Pancreas (tissue), 10 donors: ENCODE measurements at places on chromosomes 5 and 9.

DNA sequence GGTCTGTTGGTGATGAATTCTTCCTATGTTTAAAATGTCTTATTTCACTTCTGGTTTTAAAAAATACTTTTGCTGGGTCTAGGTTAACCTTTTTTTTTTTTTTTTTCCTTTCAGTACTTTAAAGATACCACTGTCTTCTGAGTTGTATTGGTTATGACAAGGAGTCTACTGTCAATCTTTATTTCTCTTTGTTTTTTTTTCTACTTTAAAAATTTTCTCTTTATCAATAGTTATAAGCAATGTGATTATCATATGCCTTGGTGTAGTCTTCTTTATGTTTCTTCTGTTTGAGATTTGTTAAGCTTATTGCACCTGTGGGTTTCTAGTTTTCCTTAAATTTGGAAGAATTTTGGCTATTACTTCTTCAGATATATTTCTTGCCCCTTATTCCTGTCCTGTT, 125.6 kb upstream of the SPRY4 start:
- H3K4me3 ChIP-seq, result no peak overlapping the region
- no peak overlapping the region for H3K27ac ChIP-seq
- no peak for DNase-seq
- peaks cover 4% of the 10 kb centered on the region for H3K4me1 ChIP-seq
- no peaks in the 10 kb centered on the region for H3K27me3 ChIP-seq

DNA sequence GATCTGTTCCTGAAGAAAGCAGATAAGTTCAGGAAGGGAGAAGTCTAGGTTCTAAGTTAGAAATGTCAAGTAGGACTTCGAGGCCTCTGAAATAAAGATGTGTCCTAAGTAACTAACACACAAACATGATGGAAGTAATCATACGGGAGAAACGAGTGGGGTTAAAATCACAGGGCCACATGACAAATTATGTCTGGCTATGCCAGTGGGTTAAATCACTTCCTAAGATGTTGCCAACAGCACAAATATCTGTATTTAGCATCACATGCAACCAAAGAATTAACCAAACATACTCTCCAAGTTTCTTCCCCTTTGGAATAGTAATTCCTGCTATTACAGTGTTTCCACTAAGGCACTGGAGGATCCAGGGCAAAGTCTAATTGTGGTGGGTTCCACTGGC, 13.7 kb upstream of the ZSWIM6 start:
- H3K4me1 ChIP-seq, result peaks cover 4% of the 10 kb centered on the region
- H3K36me3 ChIP-seq, result no peaks in the 10 kb centered on the region
- no peak for DNase-seq
- H3K4me3 ChIP-seq, result no peak overlapping the region
- H3K27ac ChIP-seq, result no peak overlapping the region

DNA sequence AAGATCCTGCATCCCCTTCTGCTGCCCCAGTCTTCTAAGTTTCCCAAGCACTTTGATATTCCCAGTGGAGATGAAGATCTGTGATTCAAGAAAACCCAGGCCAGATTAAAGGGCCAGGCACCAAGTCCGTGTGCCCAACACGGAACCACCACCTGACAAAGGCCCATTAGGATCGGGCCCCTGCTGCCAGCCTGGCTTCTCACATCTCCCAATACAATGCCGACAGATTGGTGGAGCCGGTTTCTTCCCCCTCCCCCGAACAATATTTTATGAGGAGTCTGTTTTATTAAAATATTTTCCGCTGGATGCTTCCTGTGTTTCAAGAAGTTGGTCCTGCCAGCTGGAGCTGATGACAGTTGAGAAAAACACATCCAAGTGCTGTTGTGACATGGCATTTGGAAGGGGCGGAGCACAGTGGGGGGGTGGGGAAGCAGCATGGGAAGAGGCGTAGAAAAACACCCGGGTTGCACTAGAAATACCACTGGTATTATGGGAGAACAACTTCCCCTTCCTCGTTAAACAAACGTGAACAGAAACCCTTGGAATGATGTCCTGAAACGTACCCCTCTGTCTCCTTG, 45.0 kb downstream of the CRB2 start:
- H3K27me3 ChIP-seq, result no peaks in the 10 kb centered on the region
- H3K36me3 ChIP-seq, result no peaks in the 10 kb centered on the region
- no peaks in the 10 kb centered on the region for H3K4me1 ChIP-seq

- H3K27ac ChIP-seq, result no peak overlapping the region
- no peaks in the 10 kb centered on the region for H3K4me1 ChIP-seq
- no peak for DNase-seq
- H3K27me3 ChIP-seq, result no peaks in the 10 kb centered on the region
- no peak overlapping the region for H3K4me3 ChIP-seq
Observed at GRCh38 chr5:102596113-102596512, 97.3 kb upstream of the SLCO6A1 start.

- H3K27me3 ChIP-seq, result no peaks in the 10 kb centered on the region
- no peaks in the 10 kb centered on the region for H3K36me3 ChIP-seq
- DNase-seq, result peak; percentile 78
Observed at GRCh38 chr5:926417-927171, 33.9 kb downstream of the TRIP13 start.

- H3K36me3 ChIP-seq, result no peaks in the 10 kb centered on the region
- DNase-seq, result no peak
- no peak overlapping the region for H3K4me3 ChIP-seq
- H3K27ac ChIP-seq, result no peak overlapping the region
- no peaks in the 10 kb centered on the region for H3K4me1 ChIP-seq
Observed at GRCh38 chr5:131373265-131373664, 109.4 kb downstream of the CDC42SE2 start.

DNA sequence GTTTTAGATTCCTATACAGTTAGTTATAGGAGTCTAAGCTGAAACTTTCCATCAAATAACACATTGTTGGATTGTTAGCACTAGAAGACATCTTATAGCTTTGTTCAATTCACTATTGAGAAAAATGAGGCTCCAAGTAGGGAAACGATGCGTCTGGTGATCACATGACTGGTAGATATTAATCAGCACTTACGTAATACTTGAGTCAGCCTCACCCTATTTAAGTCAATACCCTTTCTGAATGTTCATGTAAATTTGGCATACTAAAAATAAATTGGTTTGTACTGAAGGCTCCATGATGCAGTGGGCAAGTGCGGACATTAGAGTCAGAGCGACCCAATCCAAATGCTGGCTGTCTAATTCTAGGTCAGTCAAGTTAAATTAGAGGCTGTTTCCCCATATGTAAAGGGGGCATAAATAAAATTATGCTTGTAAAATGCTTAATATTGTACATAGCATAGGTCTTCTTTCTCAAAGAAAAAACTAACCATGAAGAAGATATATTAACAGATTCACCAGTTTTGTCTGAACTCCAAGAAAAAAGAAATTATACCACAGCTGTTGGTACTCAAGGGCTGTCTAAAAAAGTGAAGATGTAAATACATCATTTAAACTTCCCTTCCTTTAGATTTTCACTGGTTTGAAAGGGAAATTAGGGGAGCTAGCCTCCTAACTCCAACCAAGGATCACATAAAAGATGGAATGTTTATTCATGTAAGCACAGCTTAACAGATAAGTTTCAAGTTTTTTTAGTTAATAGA, 406.6 kb upstream of the TLE4 start:
- no peak for DNase-seq
- no peaks in the 10 kb centered on the region for H3K4me1 ChIP-seq
- no peaks in the 10 kb centered on the region for H3K27me3 ChIP-seq
- H3K36me3 ChIP-seq, result no peaks in the 10 kb centered on the region

- H3K27me3 ChIP-seq, result no peaks in the 10 kb centered on the region
- H3K27ac ChIP-seq, result no peak overlapping the region
- no peak for DNase-seq
- no peak overlapping the region for H3K4me3 ChIP-seq
- no peaks in the 10 kb centered on the region for H3K36me3 ChIP-seq
Observed at GRCh38 chr9:110095161-110095595, 112.8 kb downstream of the C9orf152 start.

DNA sequence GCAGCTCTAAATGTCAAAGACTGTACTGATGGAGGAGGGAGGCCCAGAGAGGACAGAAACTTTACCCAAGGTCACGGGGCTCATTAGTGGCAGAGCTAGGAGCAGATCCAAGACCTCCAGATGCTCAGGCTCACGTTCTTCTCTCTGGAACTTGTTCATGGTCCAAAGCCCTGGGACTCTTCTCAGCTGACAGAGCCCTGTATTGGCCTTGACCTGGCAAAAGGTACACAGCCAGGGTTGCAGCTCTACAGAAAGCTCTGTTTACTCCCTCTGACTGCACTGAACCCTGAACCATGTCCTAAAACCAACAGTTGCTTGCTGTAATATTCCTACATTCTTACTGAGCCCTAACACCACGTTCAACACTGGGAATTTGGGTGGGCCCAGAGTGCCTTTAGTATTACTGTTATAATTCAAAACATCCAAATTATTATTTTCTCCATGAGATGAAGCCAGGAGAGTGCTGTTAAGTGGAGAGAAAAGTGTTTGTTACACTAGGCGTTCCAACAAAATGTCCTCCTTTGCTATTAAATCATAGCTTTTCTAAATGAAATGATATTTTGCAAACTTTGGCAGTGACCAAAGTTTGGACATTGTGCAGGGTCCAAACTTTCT, 602.4 kb upstream of the CLINT1 start:
- no peaks in the 10 kb centered on the region for H3K4me1 ChIP-seq
- H3K27ac ChIP-seq, result no peak overlapping the region
- H3K4me3 ChIP-seq, result no peak overlapping the region
- no peaks in the 10 kb centered on the region for H3K27me3 ChIP-seq
- H3K36me3 ChIP-seq, result no peaks in the 10 kb centered on the region

- no peak overlapping the region for H3K27ac ChIP-seq
- H3K27me3 ChIP-seq, result no peaks in the 10 kb centered on the region
- H3K4me3 ChIP-seq, result no peak overlapping the region
- H3K4me1 ChIP-seq, result no peaks in the 10 kb centered on the region
Observed at GRCh38 chr9:84705128-84705527, 35.6 kb downstream of the NTRK2 start.

- H3K4me1 ChIP-seq, result no peaks in the 10 kb centered on the region
- no peaks in the 10 kb centered on the region for H3K36me3 ChIP-seq
- no peak overlapping the region for H3K4me3 ChIP-seq
Observed at GRCh38 chr5:129019401-129019908, 54.2 kb downstream of the SLC27A6 start.

DNA sequence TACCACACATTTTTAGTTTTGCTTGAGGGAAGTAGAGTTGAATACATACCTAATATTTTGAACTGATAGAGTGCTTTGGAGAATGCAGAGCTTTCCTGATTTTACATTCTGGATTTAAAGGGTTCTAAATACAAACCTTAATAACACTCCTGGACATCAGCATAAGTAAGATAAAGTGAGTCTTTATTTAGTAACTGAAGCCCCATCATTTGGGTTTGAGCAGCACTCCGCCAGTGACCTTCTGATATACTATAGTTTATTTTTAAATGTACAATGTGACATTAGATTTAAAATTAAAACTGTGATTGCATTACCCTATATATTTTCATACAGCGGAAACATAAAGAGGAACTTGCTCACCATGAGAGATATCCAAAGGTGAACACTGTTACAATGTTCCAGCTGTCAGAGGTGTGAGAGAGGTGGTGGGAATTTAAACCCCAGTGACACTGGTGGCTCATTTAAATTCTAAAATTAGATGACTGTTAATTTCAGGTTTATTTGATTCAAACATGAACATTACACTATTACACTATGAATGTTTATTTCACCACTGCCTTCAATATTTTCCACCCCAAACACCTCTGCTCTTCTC, 203.0 kb upstream of the PCSK5 start:
- H3K36me3 ChIP-seq, result no peaks in the 10 kb centered on the region
- H3K27ac ChIP-seq, result no peak overlapping the region
- no peak for DNase-seq
- no peaks in the 10 kb centered on the region for H3K4me1 ChIP-seq

DNA sequence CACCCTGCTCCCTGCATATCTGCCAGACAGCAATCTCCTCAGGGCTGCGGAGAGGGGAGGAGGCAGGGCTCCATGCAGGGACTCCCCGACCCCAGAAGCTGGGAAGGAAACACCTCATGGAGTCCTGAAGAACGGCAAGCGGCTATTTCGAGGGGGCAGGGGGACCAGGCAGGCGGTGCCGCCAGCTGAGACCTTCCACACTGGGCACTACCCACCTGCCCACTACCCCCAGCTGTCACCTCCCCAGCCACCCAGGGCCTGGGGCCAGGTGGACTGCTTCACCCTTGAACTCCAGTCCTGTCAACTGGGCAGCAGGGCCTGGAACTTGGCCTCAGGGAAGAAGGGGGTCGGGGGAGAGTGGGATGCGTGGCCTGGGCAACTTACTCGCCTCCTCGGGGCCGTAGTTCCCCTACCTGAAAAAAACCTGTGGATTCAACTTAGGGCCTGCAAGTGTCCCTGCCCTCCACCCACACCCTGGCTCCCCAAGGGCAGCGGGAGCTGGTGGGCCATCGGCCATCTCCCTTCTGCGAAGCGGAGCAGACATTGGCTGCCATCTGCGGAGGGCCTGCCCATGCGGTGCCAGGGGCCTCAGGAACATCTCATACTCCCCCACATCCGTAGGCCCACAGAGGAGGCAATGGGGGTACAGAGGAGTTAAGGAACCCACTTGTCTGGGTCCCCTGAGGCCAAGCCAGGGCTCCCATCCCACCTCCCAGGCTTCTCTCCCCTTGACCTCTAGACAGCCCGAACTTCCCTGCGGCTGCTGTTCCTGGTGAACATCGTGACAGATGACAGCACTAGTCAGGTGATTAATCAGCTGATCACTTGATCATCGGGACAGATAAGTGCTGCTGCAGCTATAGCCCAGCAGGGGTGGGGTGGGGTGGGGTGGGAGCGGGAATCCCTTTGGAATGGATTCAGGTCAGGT, 18.5 kb upstream of the RALGDS start:
- no peaks in the 10 kb centered on the region for H3K27me3 ChIP-seq
- H3K4me3 ChIP-seq, result no peak overlapping the region
- H3K27ac ChIP-seq, result no peak overlapping the region

- no peaks in the 10 kb centered on the region for H3K36me3 ChIP-seq
- no peak for DNase-seq
- H3K27me3 ChIP-seq, result no peaks in the 10 kb centered on the region
- no peak overlapping the region for H3K4me3 ChIP-seq
Observed at GRCh38 chr5:149170299-149170698, 29.0 kb downstream of the ABLIM3 start.

GRCh38 chr9:106820866-106821265, 42.1 kb upstream of the ZNF462 start:
- no peaks in the 10 kb centered on the region for H3K4me1 ChIP-seq
- H3K4me3 ChIP-seq, result no peak overlapping the region
- no peak overlapping the region for H3K27ac ChIP-seq
- no peak for DNase-seq

DNA sequence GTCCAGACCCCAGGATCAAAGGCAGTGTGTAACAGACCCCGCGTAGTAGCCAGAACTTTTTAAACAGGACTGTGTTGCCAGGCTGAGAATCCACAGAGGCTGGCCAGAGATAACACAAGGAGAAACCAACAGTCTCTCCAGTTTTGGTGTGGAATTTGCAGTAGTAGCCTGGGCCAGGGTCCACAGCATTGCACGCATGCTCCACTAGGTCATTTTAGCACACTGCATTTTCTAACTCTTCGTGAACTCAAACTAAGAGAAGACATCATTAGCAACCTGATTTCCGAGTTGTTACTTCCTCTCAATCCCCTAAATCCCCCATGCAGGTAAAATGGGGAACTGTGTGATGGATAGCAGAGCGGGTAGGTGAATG, 119.6 kb downstream of the BOD1 start:
- no peak for DNase-seq
- peak overlapping the region; percentile 1 for H3K27ac ChIP-seq
- no peak overlapping the region for H3K4me3 ChIP-seq
- H3K27me3 ChIP-seq, result no peaks in the 10 kb centered on the region
- no peaks in the 10 kb centered on the region for H3K36me3 ChIP-seq
- peaks cover 55% of the 10 kb centered on the region for H3K4me1 ChIP-seq
